T-helper 1 cell (primary cell): ENCODE measurements at places on chromosomes 11 and 22.
A peak's percentile ranks its signal among the peaks of the same experiment; 100 is the strongest.

- DNase-seq: no peak
These were observed 13.8 kb downstream of the PRRG4 start for GRCh38 chr11:32843544-32843943.

- DNase-seq: no peak
These were observed 47.9 kb downstream of the ALX4 start for GRCh38 chr11:44261800-44262591.

- DNase-seq: peak; percentile 55
These were observed 37.2 kb upstream of the ETS1 start for GRCh38 chr11:128624269-128625175.

DNA sequence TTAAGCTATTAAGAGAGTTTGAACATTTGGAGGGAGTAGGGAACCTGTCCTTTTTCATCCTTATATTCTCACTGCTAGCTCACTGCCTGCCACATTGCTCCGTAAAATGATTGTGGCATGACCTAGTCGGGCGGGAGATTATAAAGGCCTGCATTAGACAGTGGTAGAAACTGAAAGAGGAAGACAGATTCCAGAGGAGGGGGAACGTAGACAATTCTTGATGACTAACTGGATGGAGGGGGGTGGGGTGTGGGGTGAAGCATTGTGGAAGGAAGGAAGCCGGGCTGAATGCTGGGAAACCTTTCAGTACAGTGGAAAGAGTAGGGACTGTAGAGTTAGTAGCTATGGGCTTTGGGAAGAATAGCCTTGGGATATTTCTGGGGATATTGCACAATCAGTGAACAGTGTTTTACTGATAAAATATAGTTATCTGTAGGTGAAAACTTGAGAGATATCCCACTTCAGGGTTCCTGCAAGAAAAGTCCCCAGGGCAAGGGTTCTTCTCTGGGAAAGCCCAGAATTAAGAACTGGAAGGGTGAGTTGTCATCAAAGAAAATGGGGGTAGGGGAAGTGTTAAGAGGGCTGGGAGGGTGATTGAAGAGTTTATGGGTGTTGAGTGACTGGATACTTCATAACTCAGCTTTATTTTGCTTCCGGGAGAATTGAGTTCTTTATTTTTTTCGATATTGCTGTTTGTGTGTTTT is 2.1 kb downstream of the MED15 start:
- no peak for DNase-seq

GRCh38 chr11:123603666-123604065 is 50.8 kb downstream of the SCN3B start:
- DNase-seq: no peak

- DNase-seq: no peak
These were observed 21.0 kb upstream of the WNT7B start for GRCh38 chr22:45997777-45998637.

DNA sequence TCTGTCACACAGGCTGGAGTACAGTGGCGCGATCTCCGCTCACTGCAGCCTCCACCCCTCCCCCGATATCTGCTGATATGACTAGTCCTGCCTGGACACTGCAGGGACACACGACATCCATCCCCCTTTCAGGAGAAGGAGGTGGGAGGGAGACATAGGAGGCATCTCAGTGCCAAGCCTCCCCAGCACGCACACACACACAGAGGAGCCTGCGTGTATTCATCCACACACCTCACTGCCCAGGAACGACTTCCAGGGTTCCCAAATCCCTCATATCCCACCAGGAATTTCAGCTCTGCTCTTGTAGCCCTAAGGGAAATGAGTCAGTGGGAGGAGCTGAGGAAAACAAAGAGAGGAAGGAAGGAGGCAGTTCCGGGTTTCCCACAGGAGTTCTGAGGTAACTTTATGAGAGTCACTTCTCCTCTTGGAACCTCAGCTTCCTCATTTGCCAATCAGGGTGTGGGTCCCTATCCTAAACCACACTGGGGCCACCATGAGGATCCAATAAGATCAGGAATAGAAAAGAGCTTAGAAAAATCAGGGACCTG is 37.2 kb upstream of the ACER3 start:
- no peak for DNase-seq
